Omental fat pad (tissue), 4 donors: ENCODE measurements at places on chromosomes 7 and 10. TPM values are rescaled to one million over a fixed set of nuclear protein-coding genes. Genes with fewer than 3 reads are reported as not detected.

Gene LRGUK
- 0.84 TPM for total RNA-seq

Gene ZNF679
- total RNA-seq, result not detected

Gene MEIG1
- not detected for total RNA-seq

Gene GTPBP4
- 33.6 TPM for total RNA-seq

GRCh38 chr10:129506101-129506797, 39.2 kb downstream of the MGMT start:
- DNase-seq, result no peak

GRCh38 chr10:31778627-31779026, 150.0 kb downstream of the ARHGAP12 start:
- no peak for DNase-seq

DNA sequence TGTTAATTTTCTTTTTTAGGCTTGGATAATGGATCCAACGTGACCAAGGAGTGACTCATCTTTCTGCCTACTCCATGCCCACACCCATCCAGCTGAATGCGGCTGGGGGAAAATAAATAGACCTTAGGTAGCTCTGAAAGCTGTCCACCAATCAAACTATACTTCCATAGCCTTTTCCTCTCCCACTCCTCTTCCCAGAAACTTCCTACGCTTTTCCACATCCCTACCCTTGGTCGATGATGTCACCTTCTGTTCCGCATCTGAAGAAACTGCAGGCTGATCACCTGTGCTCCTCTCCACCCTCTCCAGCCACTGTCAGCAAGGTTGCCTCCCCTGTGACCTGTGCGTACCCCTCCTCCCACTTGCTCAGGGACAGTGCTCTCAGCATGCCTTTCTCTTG, 359.8 kb upstream of the KLF6 start:
- DNase-seq, result no peak

DNA sequence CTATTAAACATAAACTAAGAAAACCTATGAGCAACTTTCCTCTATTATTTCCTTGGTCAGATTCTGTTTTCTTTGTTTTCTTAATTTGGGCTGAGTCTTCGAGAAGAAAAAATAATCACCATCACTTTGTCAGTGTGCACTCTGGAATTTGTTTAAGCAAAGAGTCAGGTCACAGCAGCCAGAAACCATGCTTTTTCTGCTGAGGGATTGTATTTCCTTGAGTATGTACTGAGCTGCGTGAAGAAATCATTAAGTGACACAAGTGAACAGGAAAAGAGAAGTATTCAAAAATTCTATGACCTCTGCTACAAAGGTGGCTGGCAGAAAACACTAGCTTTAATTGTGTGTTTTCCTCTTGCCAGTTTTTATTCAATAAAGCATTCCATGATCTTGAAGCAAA, 249.6 kb downstream of the VTI1A start:
- no peak for DNase-seq

DNA sequence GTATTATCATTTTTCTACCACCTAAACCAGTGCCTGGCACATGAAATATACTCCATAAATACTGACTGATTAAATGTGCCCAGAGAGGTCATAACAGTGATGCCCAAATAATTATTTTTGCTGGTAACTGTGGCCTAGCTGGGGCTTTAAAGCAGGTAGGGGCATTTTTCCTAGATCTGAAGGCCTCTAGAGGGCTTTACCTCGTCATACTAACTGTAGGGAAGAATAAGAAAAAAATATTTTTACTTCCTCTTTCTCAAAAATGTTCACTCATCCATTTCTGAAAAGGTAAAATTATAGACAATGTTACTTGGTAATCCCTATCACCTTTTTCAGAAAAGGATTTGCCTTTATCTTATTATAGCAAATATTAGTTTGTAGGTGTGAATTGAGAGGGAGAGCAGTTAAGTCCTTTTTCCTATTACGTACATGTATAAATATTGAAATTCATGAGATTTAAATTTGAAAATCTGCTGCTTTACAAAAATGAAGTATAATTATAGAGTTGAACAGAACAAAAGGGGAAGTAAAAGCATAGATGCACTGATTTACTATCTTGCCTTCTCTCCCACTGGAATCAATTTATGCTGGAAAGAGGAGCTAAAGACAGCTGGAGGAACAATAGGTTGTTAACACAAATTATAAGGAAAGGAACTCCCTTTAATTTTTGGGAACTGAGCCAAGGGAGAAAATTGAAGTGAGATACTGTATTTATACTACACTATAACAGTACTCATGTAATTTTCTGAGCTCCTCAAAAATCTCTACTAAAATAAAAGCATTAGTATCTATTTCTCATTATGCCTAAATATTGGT, 71.5 kb upstream of the NOBOX start:
- no peak for DNase-seq

GRCh38 chr10:35910234-35910633, 268.1 kb upstream of the FZD8 start:
- DNase-seq, result no peak

DNA sequence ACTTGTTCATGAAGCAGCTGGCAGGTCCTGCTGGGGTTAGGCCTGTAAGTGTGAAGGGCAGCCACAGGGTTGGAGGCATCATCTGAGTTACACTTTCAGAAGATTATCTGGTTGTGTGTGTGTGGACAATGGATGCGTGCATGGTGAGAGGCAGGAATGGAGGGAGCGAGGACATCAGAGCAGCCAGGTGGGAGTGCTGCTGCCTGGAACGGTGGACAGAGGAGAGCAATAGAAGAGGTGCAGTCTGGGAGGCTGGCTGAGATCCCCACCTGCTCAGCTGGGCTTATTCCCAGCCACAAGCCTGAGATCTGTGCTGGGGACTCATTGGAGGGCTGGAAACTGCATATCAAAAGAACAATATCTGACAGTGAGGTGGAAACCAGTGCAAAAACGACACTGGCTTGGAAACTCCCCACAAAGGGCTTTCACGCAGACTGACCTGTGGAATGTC, 17.9 kb downstream of the ZNF488 start:
- no peak for DNase-seq

DNA sequence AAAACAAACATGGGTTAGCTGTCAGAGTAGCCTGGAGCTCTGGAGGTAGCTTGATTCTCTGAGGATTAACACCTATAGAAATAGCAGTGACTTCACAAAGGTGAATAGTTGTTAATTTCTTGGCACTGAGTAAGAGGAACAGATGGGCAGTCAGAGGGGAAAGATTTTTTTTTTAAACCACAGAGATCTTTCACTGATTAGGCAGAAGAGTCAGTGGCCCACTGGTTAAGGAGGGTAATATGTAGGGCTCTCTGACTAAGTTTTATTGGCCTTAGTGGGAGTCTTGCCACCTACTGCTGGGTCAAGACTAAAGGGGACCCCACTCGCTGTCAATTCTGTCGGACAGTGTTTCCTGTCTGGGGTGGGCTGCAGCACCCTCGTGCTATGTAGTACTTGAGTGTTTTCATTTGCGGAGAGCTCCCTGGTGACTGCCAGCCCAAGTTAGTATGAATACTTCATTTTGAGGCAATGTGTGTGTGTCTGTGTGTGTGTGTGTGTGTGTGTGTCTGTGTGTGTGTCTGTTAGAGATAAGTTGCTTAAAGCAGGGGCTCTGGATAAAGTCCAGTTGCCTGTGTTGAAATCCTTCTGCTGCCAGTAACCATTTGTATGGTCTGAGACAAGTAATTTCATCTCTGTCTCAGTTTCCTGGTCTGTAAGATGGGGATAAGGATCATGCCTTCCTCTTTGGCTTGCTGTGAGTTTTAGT, 145.2 kb downstream of the ARID5B start:
- no peak for DNase-seq

GRCh38 chr7:105776068-105776790, 100.2 kb downstream of the ATXN7L1 start:
- no peak for DNase-seq

DNA sequence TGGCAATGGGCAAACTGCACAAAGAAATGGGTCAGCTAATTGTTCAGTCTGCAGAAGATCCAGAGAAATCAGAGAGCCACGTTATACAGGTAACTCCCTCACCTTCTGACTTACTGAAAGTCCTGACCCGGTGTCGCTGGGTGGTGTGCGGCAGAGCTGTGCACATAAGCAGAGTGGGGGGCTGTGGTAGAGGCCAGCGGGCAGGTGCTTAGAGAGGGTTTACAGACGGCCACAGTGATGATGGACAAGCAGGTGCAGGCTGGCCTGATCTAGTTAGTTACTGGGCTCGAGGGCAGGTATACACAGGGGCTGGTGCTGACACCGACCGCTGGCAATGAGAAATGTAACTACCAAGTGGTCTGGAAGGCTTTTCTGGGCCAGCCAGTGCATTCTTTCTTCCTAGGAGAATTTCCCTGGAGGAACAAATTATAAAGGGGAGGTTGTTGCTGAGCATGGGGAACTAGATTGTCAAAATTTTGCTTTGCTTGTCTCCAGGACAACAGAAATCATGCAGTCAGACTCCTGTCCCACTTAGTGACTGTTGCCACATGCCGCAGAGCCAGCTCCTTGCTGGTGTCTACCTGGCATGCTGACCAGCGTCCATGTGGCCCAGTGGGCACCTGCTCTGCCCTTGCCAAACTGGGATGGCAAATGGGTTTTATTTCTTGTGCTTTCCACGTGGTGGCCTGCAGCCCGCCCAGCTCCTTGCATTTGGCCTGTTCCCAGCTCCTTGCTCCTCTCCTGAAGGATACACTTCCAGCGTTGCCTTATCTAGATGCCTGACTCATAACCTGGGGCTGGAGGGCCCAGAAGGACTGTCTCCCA, 28.8 kb downstream of the DENND10 start:
- no peak for DNase-seq

DNA sequence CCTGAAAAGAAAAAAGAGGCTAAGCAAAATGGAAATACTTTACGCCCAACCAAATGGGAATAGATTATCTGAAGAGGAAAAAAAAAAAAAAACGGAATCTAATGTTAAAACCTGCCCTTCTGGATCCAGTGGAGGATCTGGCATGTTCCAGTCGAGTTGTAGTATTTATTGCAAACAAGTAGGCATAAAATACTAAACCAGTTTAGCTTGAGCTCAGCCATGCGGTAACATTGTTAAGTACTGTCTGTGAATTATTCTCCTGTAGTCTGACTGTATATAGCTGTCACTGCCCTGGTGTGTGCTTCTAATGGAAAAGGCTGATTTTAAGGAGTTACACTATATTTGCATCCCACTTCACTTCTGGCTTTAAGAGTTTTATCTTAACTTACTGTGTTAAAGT, 40.3 kb downstream of the CELF2 start:
- no peak for DNase-seq
